Heart right ventricle (tissue), 16 donors: ENCODE measurements at places on chromosomes 2 and 18. TPM values are rescaled to one million over a fixed set of nuclear protein-coding genes. Genes with fewer than 3 reads are reported as not detected.

DNA sequence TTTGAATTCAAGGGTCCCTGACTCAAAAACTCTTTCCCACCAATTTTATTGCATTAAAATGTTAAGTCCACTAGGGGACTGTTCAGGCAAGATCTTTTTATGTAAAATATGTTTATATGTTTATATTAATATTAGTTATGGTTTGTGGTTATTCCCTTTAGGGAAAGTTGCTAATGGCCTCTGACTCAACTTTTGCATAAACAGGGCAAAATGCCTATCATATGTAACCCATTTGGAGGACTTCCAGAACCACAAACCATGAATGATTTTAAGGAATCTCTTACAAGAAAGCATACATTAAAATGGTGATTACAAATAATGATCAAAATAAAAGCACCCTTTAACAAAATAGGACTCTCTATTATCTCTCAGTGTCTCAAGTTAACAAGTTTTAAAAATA, 1484.5 kb upstream of the ZEB2 start:
- no peak for DNase-seq
- no peaks in the 10 kb centered on the region for H3K4me1 ChIP-seq
- H3K4me3 ChIP-seq, result no peak overlapping the region
- no peaks in the 10 kb centered on the region for H3K27me3 ChIP-seq
- no peak overlapping the region for H3K27ac ChIP-seq
- no peaks in the 10 kb centered on the region for H3K36me3 ChIP-seq

DNA sequence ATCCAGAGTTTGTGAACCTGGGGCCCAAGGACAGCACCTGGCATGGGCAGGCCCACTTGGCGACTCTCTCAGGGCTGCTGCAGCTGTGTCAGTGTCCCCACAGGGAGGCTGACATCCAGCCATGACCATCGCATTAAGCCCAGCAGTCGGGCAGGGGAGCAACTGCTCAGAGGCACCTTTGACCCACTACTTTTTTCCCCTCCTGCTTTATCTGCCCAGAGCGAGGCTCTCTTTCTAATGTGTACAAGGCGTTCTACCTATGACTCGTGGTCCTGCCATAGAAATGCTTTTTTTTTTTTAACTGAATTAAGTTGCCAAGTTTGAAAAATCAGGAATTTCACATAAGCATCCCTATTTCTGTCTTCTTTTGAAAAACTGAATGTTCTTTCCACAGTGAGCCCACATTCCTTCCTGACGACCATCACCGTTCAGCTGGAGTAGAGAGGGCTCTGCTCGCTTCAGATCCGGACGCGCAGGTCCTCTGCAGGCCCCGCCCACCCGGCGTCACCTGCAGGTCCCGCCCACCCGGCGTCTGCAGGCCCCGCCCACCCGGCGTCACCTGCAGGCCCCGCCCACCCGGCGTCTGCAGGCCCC, 403 bp upstream of the CLUL1 start:
- no peak for DNase-seq
- H3K4me1 ChIP-seq, result no peaks in the 10 kb centered on the region
- H3K36me3 ChIP-seq, result no peaks in the 10 kb centered on the region
- H3K27me3 ChIP-seq, result peaks cover 41% of the 10 kb centered on the region
- no peak overlapping the region for H3K4me3 ChIP-seq
- H3K27ac ChIP-seq, result no peak overlapping the region

DNA sequence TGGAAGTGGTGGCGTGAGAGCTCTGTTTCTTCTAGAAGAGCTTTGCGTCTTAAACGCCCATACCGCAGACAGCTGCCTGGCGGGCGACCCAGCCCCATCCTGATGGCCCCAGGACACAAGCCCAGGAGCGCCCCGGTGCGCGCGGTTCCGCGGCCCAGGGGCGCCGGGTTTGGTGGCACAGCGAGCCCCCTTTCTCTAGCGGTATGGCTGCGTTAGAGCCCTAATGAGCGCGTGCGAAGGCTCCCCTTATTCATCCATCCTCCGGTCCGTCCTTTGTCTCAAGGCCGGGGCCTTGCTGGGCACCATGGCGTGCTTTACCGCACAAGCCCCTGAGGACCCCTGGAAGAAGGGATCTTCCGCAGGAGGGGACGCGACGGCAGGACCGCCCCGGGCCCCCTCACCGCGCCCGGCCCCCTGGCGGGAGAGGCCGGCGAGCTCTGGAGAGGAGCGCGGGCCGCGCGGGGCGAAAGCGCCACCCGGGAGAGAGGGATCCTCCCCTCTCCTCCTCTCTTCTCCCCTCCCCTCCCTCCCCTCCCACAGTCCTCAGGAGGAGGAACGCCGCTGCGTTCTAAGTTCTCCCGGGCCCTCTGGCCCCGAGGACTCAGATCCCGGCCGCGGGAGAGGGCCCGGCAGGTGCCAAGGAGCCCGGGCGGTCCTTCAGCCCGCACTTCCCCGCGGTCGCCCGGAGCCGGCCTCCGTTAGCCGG, 626 bp upstream of the SLC1A4 start:
- no peaks in the 10 kb centered on the region for H3K36me3 ChIP-seq
- H3K27ac ChIP-seq, result peak overlapping the region; percentile 94
- H3K4me1 ChIP-seq, result peaks cover 5% of the 10 kb centered on the region
- peak overlapping the region; percentile 96 for H3K4me3 ChIP-seq
- peak; percentile 68 for DNase-seq

DNA sequence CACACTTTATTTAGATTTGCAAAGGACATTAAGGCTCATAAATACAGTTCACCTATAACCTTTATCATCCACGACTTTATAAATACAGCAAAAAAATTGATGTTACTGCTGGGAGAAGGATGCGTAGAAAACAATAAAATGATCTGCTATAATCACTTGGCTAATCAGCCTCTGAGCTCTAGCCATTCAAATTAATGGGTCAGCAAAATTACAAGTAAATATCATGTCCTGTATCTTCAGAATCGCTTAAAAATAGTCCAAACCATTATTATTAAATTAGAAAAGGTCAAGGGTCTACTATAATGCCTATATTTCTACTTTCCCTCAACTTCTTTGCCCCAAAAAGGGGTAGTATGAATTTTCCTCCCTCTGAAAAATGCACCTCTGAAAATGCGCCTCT, 40.3 kb downstream of the OLA1 start:
- H3K4me3 ChIP-seq, result no peak overlapping the region
- H3K27me3 ChIP-seq, result no peaks in the 10 kb centered on the region
- H3K36me3 ChIP-seq, result no peaks in the 10 kb centered on the region
- H3K4me1 ChIP-seq, result no peaks in the 10 kb centered on the region

DNA sequence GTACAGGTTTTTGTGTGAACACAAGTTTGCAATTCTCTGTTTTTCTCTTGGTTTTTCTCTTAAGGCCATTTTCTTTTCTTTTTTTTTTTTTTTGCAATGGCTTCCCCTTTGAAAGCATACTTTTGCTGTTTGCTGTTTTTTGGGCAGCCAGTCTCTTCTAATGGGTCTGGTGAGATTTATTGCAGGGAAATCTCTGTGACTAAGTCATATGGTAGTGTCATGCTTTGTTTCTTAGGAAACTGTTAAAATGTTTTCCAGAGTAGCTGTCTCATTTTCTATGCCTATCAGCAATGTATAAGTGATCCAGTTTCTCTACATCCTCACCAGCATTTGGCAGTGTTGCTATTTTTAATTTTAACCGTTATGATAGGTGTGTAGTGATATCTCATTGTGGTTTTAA, 27.9 kb upstream of the CDCA7 start:
- no peak overlapping the region for H3K4me3 ChIP-seq
- H3K36me3 ChIP-seq, result no peaks in the 10 kb centered on the region
- no peak overlapping the region for H3K27ac ChIP-seq
- H3K27me3 ChIP-seq, result no peaks in the 10 kb centered on the region
- no peak for DNase-seq
- H3K4me1 ChIP-seq, result no peaks in the 10 kb centered on the region

Gene REG1B
- 0.23 TPM for polyA plus RNA-seq

Gene TEX44
- not detected for polyA plus RNA-seq
